ENCODE measurements at places on chromosomes 4 and X. TPM values are rescaled to one million over a fixed set of nuclear protein-coding genes. Genes with fewer than 3 reads are reported as not detected.

DNA sequence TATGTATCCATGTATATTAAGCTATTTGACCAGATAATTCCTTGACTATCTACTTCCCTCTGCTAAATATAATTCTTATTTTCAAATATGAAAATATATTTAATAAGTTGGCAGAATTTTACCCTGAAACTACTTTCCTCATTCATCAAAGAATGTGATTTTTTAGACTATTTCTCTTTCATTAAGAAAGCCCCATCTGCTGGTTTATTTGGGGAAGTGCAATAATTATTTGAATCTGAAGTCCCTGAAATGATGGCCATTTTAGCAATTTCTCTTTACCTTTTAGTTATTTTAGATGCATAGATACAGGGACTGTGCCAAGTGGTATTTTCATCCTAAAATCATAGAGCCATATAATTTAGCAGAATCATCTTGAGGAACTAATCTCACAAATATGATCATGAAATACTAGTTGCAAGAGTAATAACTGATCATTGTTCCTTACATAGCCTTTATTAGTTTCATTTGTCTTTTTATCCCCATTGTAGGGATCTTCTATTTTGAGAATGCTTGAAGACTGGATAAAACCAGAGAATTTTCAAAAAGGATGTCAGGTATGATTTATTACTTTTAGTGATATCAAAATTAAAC is 39.0 kb downstream of the ENPEP start:
- no peak overlapping the region for H3K4me3 ChIP-seq
- no peaks in the 10 kb centered on the region for H3K4me1 ChIP-seq
- H3K27ac ChIP-seq, result no peak overlapping the region
- H3K36me3 ChIP-seq, result no peaks in the 10 kb centered on the region
- DNase-seq, result no peak

DNA sequence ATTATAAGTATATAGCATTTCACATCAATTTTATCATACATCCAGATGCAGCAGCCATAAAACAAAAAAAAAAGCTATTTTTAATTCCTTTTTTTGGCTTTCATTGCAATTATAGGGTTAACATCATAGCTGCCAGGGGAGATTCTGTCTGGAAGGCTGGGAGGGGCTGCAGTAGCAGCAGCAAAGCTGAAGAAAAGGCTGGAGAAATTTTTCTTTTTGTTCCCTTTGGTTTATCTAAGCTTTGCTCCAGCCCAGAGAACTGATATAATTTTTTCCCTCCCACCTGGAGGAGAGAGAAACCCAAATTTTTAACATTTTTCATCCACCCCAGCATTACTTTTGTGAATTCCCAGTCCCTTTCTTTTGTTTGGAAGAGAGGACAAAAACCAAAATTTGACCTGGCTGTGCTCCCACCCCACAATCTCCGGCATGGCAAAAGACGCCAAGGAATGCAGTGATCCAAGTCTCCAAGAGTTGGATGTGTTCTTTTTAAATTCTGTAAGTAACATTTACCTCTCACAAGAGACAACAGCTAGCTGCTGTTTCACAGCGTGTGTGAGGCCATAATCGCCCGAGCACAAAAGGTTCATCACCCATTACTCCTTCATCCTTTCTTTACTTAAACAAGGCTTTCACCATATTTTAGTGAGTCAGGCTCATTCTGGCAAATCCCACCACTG is 25.1 kb upstream of the FAM156A start:
- H3K27me3 ChIP-seq, result no peaks in the 10 kb centered on the region
- H3K27ac ChIP-seq, result no peak overlapping the region
- no peaks in the 10 kb centered on the region for H3K4me1 ChIP-seq
- DNase-seq, result no peak
- no peak overlapping the region for H3K4me3 ChIP-seq
- H3K36me3 ChIP-seq, result no peaks in the 10 kb centered on the region

GRCh38 chr4:3176367-3177229 is 72.4 kb upstream of the MSANTD1 start:
- no peak overlapping the region for H3K27ac ChIP-seq
- H3K27me3 ChIP-seq, result no peaks in the 10 kb centered on the region
- no peaks in the 10 kb centered on the region for H3K4me1 ChIP-seq
- peaks cover 79% of the 10 kb centered on the region for H3K36me3 ChIP-seq

DNA sequence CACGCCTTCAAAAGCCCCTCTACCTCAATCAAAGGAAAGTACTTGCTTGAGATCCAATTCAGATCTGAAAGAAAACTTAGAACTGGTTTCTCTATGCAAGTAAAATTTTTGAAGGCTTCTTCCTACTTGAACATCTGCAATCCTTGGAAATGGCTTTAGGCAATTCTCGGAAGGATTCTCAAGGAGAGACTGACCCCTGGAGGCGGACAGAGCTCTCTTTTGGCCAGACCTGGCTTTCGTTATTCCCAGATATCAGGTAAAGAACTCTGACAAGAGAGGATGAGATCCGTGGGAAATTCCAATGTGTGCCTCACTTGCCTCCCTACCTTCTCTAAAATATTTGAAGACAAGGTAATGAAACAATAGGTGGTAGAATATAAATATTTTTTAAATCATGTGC is 670.3 kb upstream of the FAM241A start:
- H3K27me3 ChIP-seq, result no peaks in the 10 kb centered on the region
- H3K27ac ChIP-seq, result no peak overlapping the region
- H3K4me1 ChIP-seq, result no peaks in the 10 kb centered on the region
- no peaks in the 10 kb centered on the region for H3K36me3 ChIP-seq
- H3K4me3 ChIP-seq, result no peak overlapping the region

GRCh38 chr4:3786196-3786869 is 20.1 kb downstream of the ADRA2C start:
- no peaks in the 10 kb centered on the region for H3K36me3 ChIP-seq
- H3K4me3 ChIP-seq, result no peak overlapping the region
- H3K4me1 ChIP-seq, result no peaks in the 10 kb centered on the region
- H3K27me3 ChIP-seq, result peaks cover 62% of the 10 kb centered on the region

- H3K27ac ChIP-seq, result no peak overlapping the region
- H3K4me1 ChIP-seq, result no peaks in the 10 kb centered on the region
- no peaks in the 10 kb centered on the region for H3K27me3 ChIP-seq
- no peaks in the 10 kb centered on the region for H3K36me3 ChIP-seq
These were observed 506.0 kb upstream of the FAM241A start for GRCh38 chr4:111639120-111639690.

GRCh38 chr4:84392951-84393590 is 106.0 kb downstream of the NKX6-1 start:
- H3K4me3 ChIP-seq, result no peak overlapping the region
- no peaks in the 10 kb centered on the region for H3K27me3 ChIP-seq
- no peaks in the 10 kb centered on the region for H3K4me1 ChIP-seq
- no peak for DNase-seq
- no peaks in the 10 kb centered on the region for H3K36me3 ChIP-seq

DNA sequence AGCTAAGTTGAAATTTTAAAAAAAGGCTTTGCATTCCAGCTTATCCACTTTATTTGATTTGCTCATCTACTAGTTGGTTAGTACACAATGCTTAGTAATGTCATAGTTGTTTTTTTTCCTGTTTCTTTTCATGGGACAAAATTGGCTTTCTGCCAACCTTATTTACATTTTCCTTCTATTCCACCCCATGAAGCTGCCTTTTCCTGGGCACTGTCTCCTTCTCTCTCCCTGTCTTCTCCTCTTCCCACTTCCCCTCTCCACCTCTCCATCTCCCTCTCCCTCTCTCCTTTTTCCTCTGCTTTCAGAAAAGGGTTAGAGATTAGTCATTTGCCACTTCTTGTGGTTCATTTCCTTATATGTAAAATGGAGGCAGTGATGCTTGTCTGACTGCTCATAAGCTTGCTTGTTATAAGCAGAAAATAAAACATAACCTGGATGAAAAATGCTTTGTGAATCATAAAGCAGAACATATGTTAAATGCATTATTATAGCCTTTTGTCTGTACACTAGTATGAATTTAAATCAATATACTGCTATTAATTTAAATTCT is 181.9 kb downstream of the CEP135 start:
- no peaks in the 10 kb centered on the region for H3K36me3 ChIP-seq
- H3K27me3 ChIP-seq, result no peaks in the 10 kb centered on the region
- no peak for DNase-seq

GRCh38 chrX:47296766-47297365 is 64.1 kb downstream of the USP11 start:
- no peaks in the 10 kb centered on the region for H3K4me1 ChIP-seq
- no peak overlapping the region for H3K27ac ChIP-seq
- no peak for DNase-seq
- no peak overlapping the region for H3K4me3 ChIP-seq
- no peaks in the 10 kb centered on the region for H3K27me3 ChIP-seq

GRCh38 chrX:110588164-110588563 is 207.5 kb downstream of the CHRDL1 start:
- H3K27ac ChIP-seq, result no peak overlapping the region
- no peak overlapping the region for H3K4me3 ChIP-seq
- no peaks in the 10 kb centered on the region for H3K36me3 ChIP-seq
- no peak for DNase-seq
- no peaks in the 10 kb centered on the region for H3K27me3 ChIP-seq
- H3K4me1 ChIP-seq, result no peaks in the 10 kb centered on the region

DNA sequence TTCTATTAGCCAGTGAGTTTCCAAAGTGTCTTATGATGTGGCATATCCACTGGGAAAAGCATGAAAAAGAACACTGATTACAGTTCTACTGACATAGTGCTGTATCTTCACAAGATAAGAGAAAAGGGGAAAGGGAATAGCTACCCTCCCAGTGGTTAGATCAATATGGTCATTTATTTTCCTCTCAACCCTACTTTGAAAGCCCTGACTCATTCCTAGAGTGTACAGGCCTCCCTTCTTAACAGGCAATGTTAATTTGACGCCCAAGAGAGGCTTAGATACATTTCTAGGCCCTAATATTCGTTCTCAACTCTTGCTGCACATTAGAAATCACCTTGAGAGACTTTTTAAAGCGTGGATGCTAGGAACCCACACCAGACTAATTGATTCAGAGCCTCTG is 20.4 kb upstream of the BRS3 start:
- H3K27me3 ChIP-seq, result no peaks in the 10 kb centered on the region
- H3K36me3 ChIP-seq, result no peaks in the 10 kb centered on the region
- DNase-seq, result no peak
- no peaks in the 10 kb centered on the region for H3K4me1 ChIP-seq
- no peak overlapping the region for H3K4me3 ChIP-seq

DNA sequence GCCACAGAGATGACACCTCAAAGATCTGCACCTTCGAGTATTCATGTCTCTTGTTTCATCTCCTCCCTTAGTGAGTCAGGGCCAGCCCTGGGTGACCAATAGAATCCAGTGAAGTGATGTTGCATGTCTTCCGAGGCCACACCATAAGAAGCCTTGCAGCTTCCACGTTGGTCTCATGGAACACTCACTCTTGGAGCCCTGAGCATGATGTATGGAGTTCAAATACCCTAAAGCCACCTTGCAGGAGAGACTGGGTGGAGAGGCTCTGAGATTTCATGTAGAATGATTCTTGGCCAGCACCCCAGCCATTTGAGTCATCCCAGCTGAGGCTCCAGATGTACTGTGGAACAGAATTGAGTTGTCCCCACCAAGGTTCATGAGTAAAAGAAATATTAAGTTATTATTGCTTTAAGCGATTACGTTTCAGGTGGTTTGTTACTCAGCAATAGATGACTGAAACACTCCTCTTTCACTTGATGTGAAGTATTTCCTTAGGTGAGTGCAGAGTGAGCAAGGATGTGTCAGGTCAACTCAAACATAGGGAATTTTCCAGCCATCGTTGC is 5.0 kb upstream of the RP2 start:
- no peak overlapping the region for H3K4me3 ChIP-seq
- H3K27ac ChIP-seq, result no peak overlapping the region
- H3K36me3 ChIP-seq, result no peaks in the 10 kb centered on the region

DNA sequence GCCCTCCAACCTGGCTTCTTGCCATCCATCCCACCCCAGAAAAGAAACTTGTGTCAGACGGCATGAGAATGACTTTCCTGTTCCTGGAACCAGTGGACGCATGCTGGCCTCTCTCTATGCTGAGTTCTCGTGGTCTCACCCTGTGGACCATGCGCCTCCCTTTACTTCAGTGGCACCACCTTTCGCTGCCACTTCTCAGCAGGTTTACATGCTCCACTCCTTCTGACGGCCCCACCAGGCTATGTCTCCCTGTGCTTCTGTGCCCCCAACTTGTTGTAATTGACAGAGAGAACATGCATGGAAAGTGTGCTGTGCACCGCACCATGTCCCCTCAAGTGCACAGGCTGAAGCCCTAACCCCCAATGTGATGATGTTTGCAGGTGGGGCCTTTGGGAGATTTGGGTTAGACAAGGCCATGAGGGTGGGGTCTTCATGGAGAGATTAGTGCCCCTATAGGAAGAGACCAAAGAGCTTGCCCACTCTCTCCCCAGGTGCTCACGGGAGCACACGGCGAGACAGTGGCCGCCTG is 3.1 kb upstream of the PPP2R2C start:
- no peaks in the 10 kb centered on the region for H3K4me1 ChIP-seq
- H3K27me3 ChIP-seq, result peaks cover under 1% of the 10 kb centered on the region
- H3K36me3 ChIP-seq, result no peaks in the 10 kb centered on the region
- no peak for DNase-seq
- H3K4me3 ChIP-seq, result no peak overlapping the region

GRCh38 chrX:13069771-13070416 is 25.5 kb upstream of the FAM9C start:
- no peak for DNase-seq
- no peak overlapping the region for H3K27ac ChIP-seq
- H3K4me3 ChIP-seq, result no peak overlapping the region
- H3K4me1 ChIP-seq, result peaks cover 20% of the 10 kb centered on the region
- no peaks in the 10 kb centered on the region for H3K27me3 ChIP-seq
- no peaks in the 10 kb centered on the region for H3K36me3 ChIP-seq

DNA sequence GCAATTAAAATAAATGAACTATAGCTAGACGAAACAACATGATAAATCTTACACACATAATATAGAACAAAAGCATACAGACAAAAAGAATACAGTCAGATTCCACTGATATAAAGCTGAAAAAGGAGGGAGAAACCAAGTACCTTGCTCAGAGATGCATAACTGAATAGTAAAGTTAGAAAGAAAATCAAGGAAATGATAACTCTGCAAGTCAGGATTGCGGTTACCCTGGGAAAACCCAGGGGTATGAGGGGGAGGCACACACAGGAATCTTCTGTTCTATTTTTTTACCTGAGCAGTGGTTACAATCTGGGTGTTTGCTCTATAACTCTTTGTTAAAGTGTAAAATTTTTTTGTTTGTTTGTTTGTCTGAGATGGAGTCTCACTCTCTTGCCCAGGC is 209.1 kb downstream of the CBR4 start:
- H3K36me3 ChIP-seq, result no peaks in the 10 kb centered on the region
- DNase-seq, result no peak
- no peak overlapping the region for H3K27ac ChIP-seq
- no peaks in the 10 kb centered on the region for H3K27me3 ChIP-seq
- H3K4me3 ChIP-seq, result no peak overlapping the region

The NAP1L2 gene
- 11.6 TPM for total RNA-seq

The RIPPLY1 gene
- total RNA-seq, result not detected

The TEX11 gene
- total RNA-seq, result not detected

The GABRG1 gene
- not detected for total RNA-seq

The TMEM156 gene
- total RNA-seq, result 23.1 TPM

The SLITRK2 gene
- total RNA-seq, result not detected

The RXFP1 gene
- total RNA-seq, result not detected

The CT45A1 gene
- total RNA-seq, result not detected

The BMX gene
- total RNA-seq, result not detected

The MAGED4 gene
- 0.43 TPM for total RNA-seq

The ARHGAP6 gene
- 0.13 TPM for total RNA-seq

The CEP44 gene
- total RNA-seq, result 18.8 TPM

The XAGE2 gene
- not detected for total RNA-seq

The MTNR1A gene
- not detected for total RNA-seq

Measured in T-cell (primary cell).